Hippocampal formation (tissue), 2 donors: ENCODE measurements at places on chromosomes 12 and 14.

- DNase-seq = no peak
These were observed 279.3 kb downstream of the DUSP6 start for GRCh38 chr12:89073027-89073398.

DNA sequence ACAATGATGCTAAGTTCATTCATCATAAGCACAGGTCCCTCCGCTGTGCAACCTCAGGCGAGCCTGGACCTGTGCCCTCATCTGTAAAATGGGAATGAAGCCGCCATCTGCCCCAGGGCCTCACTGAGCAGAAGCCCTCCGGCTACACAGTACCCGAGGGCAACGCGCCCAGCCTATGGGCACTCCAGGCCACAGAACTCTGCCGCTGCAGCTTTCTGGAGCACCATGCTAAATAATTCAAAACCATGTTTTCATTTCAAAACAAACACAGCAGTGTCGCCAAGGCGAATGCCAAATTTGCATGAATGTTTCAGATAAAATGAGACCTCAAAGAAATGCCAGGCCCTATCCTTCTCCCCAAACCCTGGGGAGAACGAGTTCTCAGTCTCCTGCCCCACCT, 4.0 kb downstream of the NCOR2 start:
- DNase-seq = no peak

- DNase-seq = no peak
These were observed 83.7 kb downstream of the PTGER2 start for GRCh38 chr14:52397844-52398243.

GRCh38 chr14:34222867-34223266, 239.2 kb downstream of the SPTSSA start:
- no peak for DNase-seq
